ENCODE measurements at places on chromosomes 1 and 21. TPM values are rescaled to one million over a fixed set of nuclear protein-coding genes. Genes with fewer than 3 reads are reported as not detected.

The TCEA3 gene
- total RNA-seq, result 0.83 TPM

The PGBD5 gene
- 72.4 TPM for total RNA-seq

The LAMTOR2 gene
- total RNA-seq, result 47.0 TPM

DNA sequence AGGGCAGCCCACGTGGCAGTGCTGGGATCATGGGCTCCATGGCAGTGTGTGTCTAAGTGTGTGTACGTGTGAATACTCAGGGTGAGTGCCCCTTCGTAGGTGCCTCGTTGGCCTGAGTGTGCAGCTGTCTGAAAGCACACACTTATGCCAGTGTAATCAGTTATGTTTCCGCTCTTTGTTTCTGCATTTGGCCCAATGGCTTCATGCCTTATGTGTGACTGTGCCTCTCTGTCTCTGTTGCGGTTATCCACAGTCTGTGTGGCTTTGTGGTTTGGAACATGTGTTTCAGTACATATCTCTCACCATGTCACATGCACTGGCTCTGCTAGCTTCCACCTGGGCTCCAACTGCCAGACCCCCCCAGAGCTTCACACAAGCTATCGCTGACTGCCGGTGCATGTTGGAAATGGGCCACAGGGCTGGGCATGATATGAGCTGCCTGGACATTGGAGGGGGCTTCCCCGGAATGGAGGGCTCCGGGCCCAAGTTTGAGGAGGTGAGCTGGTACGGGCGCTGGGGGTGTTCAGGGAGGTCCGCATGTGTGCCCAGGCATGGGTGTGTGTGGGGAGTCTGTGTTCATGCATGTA lies 70.3 kb upstream of the TINAGL1 start:
- peaks cover 4% of the 10 kb centered on the region for H3K27me3 ChIP-seq
- DNase-seq, result no peak
- no peaks in the 10 kb centered on the region for H3K36me3 ChIP-seq
- no peak overlapping the region for H3K27ac ChIP-seq
- H3K4me1 ChIP-seq, result peaks cover 8% of the 10 kb centered on the region

DNA sequence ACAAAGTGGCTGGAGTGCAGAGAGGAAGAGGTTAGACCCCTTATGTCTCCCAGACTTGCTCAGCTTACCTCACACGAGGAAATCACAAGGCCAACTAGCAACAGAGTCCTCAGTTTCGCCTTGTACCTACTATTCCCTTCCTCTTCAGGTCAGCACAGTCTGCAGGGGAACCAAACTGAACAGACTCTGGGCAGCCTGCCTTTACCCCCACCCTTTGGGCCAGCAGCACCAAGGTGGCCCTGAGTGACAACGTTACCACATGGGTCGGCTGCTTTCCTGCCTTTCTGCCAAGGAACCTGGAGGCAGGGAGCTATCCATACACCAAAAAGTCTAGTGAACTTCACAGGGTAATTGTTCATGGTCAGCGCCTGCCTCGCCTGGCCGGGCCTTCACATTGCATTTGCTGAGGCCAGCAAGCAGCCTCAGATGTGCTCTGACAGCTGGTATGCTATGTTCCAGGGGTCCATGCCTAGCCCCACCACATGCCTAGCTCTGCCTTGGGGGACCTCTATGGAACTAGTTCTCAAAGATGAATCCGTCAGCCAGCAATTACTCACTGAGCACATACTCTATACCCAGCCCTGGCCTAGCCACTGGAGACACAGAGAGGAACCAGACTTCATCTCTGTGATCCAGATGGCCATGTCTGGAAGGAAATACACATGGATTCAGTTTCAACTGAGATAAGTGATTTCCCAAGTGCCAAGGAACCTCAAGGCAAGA lies 69.6 kb downstream of the DMAP1 start:
- H3K27me3 ChIP-seq, result no peaks in the 10 kb centered on the region
- no peak overlapping the region for H3K27ac ChIP-seq
- no peak overlapping the region for H3K4me3 ChIP-seq
- H3K4me1 ChIP-seq, result no peaks in the 10 kb centered on the region
- no peaks in the 10 kb centered on the region for H3K36me3 ChIP-seq

DNA sequence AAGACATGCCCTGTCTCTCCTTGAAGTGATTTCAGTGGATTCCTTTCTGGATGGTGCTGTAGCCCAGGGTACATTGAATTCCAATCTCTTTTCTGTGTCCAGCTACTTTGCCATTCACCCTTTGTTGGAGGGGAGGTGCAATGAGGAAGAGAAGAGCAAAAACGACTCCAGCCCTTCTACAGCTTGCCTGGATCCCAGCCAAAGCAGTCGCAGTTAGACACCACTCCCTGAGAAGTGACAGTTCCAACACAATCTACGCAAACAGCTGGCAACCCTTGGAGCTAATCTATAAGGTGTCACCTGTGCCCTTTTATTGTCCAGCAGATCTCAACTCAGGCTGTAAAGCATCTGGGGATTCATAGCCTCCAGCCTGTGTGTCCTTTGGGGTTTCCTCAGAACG lies 4.6 kb downstream of the CD244 start:
- H3K4me1 ChIP-seq, result no peaks in the 10 kb centered on the region
- no peak for DNase-seq
- peaks cover 5% of the 10 kb centered on the region for H3K27me3 ChIP-seq
- no peaks in the 10 kb centered on the region for H3K36me3 ChIP-seq

- H3K27me3 ChIP-seq, result peaks cover 3% of the 10 kb centered on the region
- peaks cover 71% of the 10 kb centered on the region for H3K4me1 ChIP-seq
- H3K36me3 ChIP-seq, result no peaks in the 10 kb centered on the region
- peak overlapping the region; percentile 92 for H3K27ac ChIP-seq
- DNase-seq, result peak; percentile 74
Observed at GRCh38 chr1:50271968-50272578, 151.2 kb downstream of the DMRTA2 start.

The SH3BGR gene
- total RNA-seq, result 1.5 TPM

GRCh38 chr1:155323729-155324036 lies 3.0 kb downstream of the RUSC1 start:
- H3K4me1 ChIP-seq, result peaks cover 18% of the 10 kb centered on the region
- peak overlapping the region; percentile 78 for H3K4me3 ChIP-seq
- no peak overlapping the region for H3K27ac ChIP-seq

DNA sequence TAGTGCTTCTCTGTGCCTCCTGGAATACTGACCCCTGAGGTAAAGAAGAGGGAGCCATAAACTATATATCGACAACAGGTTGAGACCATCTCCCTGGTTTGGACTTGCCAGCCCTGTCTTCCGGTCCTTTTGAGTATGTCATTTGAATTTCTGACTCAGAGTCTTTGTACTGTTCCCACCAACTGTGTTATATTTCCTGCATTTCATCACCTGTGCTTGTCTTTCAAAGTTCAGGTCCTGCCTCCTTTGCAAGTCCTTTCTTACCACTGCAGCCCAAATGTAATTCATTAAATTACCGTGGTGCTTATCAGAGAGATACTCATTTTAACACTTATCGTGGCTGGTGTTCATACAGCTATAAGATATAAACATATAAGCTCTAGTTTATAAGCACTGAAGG lies 10.7 kb downstream of the AK5 start:
- DNase-seq, result no peak
- H3K27me3 ChIP-seq, result peaks cover under 1% of the 10 kb centered on the region
- H3K36me3 ChIP-seq, result no peaks in the 10 kb centered on the region
- H3K4me3 ChIP-seq, result no peak overlapping the region
- H3K4me1 ChIP-seq, result no peaks in the 10 kb centered on the region
- H3K27ac ChIP-seq, result no peak overlapping the region

GRCh38 chr1:46522184-46522968 lies 29.1 kb downstream of the KNCN start:
- H3K27ac ChIP-seq, result no peak overlapping the region
- H3K27me3 ChIP-seq, result peaks cover 15% of the 10 kb centered on the region
- no peak overlapping the region for H3K4me3 ChIP-seq

The LRRC7 gene
- total RNA-seq, result 19.1 TPM

- H3K36me3 ChIP-seq, result no peaks in the 10 kb centered on the region
- no peaks in the 10 kb centered on the region for H3K27me3 ChIP-seq
- no peak overlapping the region for H3K4me3 ChIP-seq
- DNase-seq, result no peak
- no peak overlapping the region for H3K27ac ChIP-seq
Observed at GRCh38 chr1:79682478-79682877, 675.9 kb upstream of the ADGRL4 start.

DNA sequence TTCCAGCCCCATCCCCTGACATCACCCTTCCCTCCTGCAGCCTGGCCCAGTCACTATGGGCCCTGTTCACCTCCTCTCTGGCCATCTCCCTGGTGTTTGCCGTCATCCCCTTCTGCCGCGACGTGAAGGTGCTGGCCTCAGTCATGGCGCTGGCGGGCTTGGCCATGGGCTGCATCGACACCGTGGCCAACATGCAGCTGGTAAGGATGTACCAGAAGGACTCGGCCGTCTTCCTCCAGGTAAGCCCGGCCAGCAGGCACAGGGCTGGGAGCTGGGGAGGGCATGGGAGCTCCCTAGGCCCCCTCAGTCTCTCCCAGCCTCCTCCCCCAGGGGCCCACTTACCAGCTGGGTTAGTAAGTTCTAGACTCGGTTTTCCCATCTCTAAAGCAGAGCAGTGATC lies 52.1 kb downstream of the ELK4 start:
- H3K4me1 ChIP-seq, result peaks cover 2% of the 10 kb centered on the region
- H3K36me3 ChIP-seq, result no peaks in the 10 kb centered on the region
- no peak overlapping the region for H3K4me3 ChIP-seq

The PTPN22 gene
- not detected for total RNA-seq

- H3K36me3 ChIP-seq, result no peaks in the 10 kb centered on the region
- no peaks in the 10 kb centered on the region for H3K4me1 ChIP-seq
- no peak for DNase-seq
- no peak overlapping the region for H3K4me3 ChIP-seq
- H3K27ac ChIP-seq, result no peak overlapping the region
Observed at GRCh38 chr1:186648613-186649012, 31.6 kb downstream of the PTGS2 start.

The ACTN2 gene
- total RNA-seq, result 2.7 TPM

GRCh38 chr1:234727018-234727940 lies 117.3 kb upstream of the IRF2BP2 start:
- peaks cover 8% of the 10 kb centered on the region for H3K36me3 ChIP-seq
- peaks cover 48% of the 10 kb centered on the region for H3K4me1 ChIP-seq
- DNase-seq, result peak; percentile 46
- peaks cover 10% of the 10 kb centered on the region for H3K27me3 ChIP-seq
- peak overlapping the region; percentile 99 for H3K27ac ChIP-seq

The AJAP1 gene
- total RNA-seq, result 3.5 TPM

GRCh38 chr1:27970401-27970800 lies 10.6 kb downstream of the XKR8 start:
- DNase-seq, result no peak
- peak overlapping the region; percentile 47 for H3K4me3 ChIP-seq
- peak overlapping the region; percentile 88 for H3K27ac ChIP-seq
- peaks cover 51% of the 10 kb centered on the region for H3K4me1 ChIP-seq
- H3K36me3 ChIP-seq, result peaks cover 5% of the 10 kb centered on the region

The OR14I1 gene
- total RNA-seq, result not detected

DNA sequence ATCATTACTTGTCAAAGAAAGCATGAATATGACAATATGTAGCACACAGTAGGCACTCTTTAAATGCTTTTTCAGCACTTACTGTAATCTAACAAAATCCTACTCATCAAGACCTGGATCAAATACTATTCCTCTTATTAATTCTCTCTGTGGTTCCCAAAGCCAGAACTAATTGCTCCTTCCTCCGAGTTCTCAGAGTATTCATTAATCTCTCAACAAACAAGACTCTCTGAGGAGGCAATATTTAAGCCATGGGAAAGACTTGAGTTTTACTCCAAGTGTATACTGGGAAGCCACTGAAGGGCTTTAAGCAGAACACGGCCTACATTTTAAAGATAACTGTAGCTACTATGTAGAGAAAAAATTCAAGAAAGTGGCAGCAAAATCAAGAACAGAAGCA lies 79.7 kb downstream of the ENAH start:
- DNase-seq, result no peak
- H3K27ac ChIP-seq, result no peak overlapping the region
- no peak overlapping the region for H3K4me3 ChIP-seq
- peaks cover 32% of the 10 kb centered on the region for H3K4me1 ChIP-seq
- no peaks in the 10 kb centered on the region for H3K27me3 ChIP-seq

The KAZN gene
- total RNA-seq, result 7.9 TPM

The HUNK gene
- 12.2 TPM for total RNA-seq

The GIPC2 gene
- not detected for total RNA-seq

- peaks cover 21% of the 10 kb centered on the region for H3K4me1 ChIP-seq
- no peaks in the 10 kb centered on the region for H3K36me3 ChIP-seq
- DNase-seq, result no peak
- H3K4me3 ChIP-seq, result no peak overlapping the region
- H3K27ac ChIP-seq, result no peak overlapping the region
Observed at GRCh38 chr1:165862448-165862847, 35.0 kb downstream of the UCK2 start.

The PRAMEF1 gene
- 0.44 TPM for total RNA-seq

- no peaks in the 10 kb centered on the region for H3K27me3 ChIP-seq
- DNase-seq, result no peak
- no peaks in the 10 kb centered on the region for H3K36me3 ChIP-seq
Observed at GRCh38 chr1:56413671-56414199, 165.6 kb downstream of the PLPP3 start.

The IQCC gene
- 2.7 TPM for total RNA-seq

The BSND gene
- not detected for total RNA-seq

DNA sequence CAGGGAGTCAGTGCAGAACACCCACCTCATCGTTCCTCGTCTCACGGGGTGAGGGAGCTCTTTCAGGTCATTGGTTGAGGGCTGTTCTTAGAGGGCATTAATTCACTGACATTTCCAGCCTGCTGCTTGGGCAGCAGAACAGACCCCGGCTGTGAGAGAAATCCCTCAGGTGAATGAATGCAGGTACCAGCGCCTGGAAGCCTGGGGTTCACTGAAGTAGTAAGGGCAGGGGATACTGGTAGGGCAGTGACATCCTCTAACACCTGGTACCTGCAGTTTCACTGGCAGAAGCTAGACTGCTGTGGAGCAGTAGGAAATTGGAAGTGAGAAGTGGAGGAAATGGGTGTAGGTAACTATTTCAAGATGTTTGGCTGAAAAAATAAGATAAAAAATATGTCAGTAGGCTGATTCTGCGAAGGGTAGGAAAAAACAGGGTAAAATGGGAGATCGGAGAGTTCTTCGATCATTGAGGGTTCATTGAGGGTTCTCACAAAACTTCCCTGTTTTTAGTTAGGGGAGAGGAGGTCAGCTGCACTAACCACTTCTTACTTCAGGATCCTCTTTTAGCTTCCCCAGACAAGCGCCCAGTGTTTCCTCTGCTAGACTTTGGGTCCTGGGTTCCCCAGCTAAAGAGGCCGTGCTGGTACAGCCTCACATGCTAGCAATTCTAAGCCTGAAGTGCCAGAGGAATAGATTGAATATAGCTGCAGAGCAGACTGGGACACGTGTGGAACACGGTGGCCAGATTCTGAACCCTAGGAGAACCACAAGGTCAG lies 55.2 kb downstream of the RNF220 start:
- H3K27me3 ChIP-seq, result peaks cover 2% of the 10 kb centered on the region
- peaks cover 8% of the 10 kb centered on the region for H3K36me3 ChIP-seq
- no peak overlapping the region for H3K4me3 ChIP-seq

- peaks cover 1% of the 10 kb centered on the region for H3K27me3 ChIP-seq
- H3K27ac ChIP-seq, result no peak overlapping the region
- no peak overlapping the region for H3K4me3 ChIP-seq
- DNase-seq, result no peak
- H3K36me3 ChIP-seq, result no peaks in the 10 kb centered on the region
Observed at GRCh38 chr1:64976361-64976760, 10.0 kb upstream of the JAK1 start.

The TFF2 gene
- total RNA-seq, result not detected
